MG63 (cell line): ENCODE measurements at places on chromosomes 7 and 10. TPM values are rescaled to one million over a fixed set of nuclear protein-coding genes. Genes with fewer than 3 reads are reported as not detected.

- DNase-seq = no peak
These were observed 24.5 kb downstream of the TMEM120A start for GRCh38 chr7:75969704-75970498.

GRCh38 chr7:6443372-6443941 lies 4.3 kb downstream of the DAGLB start:
- peak; percentile 36 for DNase-seq

DNA sequence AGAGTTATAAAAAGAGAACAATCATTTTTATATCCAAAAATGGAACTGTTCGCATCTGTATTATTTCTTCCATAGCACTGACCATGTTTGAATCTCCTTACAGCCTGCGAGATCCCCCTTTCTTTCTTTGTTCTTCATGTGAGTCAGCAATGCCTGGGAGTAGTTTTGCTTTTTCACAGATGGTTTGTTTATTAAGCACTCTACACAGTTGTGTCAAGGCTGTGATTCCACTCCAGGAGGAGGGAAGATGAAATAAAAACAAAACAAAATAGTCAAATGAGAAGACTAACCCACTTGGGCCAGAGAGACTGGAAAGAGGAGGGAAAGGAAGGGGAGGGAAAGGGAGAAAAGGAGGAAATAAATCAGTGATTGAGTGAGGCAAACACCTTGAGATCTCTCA lies 7.8 kb downstream of the LIPF start:
- no peak for DNase-seq

The FLNC gene
- 71.1 and 93.1 TPM in 2 replicates for total RNA-seq

The C10orf53 gene
- total RNA-seq = not detected in 2 replicates

The SPAM1 gene
- not detected in 2 replicates for total RNA-seq

DNA sequence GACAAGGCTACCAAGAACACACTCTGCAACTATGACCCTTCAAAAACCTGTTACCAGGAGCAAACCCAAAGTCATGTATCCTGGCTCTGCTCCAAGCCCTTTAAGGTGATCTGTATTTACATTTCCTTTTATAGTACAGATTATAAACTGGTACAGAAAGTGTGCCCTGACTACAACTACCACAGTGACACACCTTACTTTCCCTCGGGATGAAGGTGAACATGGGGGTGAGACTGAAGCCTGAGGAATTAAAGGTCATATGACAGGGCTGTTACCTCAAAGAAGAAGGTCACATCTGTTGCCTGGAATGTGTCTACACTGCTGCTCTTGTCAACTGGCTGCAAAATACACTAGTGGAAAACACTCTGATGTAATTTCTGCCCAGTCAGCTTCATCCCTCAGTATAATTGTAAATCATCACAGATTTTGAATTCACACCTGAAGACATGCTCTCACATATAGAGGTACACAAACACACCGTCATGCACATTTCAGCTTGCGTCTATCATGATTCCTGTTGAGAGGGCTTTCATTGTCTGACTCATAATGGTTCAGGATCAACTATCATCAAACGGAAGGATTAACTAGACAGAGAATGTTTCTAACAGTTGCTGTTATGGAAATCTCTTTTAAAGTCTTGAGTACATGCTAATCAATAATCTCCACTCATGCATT lies 318.3 kb downstream of the NXPH1 start:
- DNase-seq = no peak

- DNase-seq = no peak
These were observed 89.1 kb downstream of the ANLN start for GRCh38 chr7:36478745-36479144.

The PTPRZ1 gene
- not detected in 2 replicates for total RNA-seq

DNA sequence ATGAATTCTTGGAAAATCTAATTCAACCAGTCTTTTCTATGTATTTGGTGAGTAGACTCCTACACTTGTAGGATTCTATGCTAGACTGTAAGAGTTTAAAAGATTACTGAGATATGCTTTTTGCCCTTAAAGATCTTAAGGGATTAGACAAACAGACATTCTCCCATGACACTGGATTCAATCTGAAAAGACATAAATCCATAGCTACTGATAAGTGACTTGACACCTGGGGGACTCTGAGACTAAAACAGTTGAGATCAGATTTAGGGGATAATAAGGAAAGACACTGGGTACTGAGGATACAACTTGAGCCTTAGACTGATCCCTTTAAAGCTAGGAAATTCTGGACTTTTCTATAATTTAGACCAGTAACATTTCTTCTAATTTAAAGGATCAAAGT lies 1233.4 kb downstream of the XPNPEP1 start:
- DNase-seq = no peak

DNA sequence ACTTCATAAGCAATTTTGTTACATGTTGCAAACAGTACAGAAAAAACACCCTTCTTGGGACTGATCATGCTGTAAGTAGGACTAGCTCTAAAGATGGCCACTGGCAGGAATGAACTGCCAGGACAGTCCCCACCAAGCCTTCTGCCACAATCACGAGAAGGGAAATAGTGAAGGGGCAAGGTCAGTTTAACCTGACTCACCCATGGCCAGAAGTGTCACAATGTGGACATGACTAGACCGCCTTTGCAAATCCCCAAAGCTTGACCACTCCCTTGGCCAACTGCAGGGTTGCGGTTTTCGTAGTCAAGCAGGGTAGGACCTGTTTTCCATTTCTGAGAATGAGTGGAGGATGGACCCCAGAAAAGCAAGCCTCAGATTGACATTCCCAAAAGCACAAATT lies 19.4 kb upstream of the FRAT2 start:
- no peak for DNase-seq

GRCh38 chr7:18796216-18796615 lies 300.7 kb downstream of the HDAC9 start:
- DNase-seq = no peak

DNA sequence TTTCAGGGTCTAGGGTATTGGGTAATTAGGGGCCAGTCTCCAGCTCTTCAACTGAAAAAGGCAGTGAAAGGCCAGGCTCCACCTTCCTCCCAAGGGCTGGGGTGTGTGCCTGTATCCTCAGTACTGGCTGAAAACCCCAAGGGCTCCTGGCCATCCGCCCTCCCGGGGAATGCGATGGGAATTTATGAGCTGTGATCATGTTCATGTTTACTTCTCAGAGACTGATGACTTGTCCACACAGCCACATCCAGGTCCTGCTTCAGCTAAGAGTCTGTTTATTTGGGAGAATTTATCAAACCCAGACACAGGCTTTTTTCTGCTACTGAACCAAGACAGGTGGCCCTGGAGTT lies 91.7 kb downstream of the CCDC3 start:
- peak; percentile 88 for DNase-seq

- DNase-seq = no peak
These were observed 30.8 kb upstream of the SMNDC1 start for GRCh38 chr10:110335314-110336064.

DNA sequence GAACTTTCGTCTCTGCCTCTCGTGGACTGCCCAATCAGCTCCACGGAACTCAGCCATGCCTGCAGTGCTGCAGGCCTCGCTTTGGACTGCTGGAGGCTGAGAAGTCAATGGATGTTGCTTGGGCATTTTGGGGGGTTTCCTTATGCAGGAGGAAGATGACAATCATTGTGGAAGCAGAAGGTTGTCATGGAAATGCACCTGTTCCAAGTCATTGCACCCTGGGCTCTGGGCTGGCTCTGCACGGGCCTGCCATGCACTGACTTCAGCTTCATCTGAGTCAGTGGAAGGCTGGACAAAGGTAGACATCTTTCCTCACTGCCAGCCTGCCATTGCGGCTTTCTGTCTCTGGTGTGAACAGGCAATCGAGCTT lies 217.3 kb downstream of the RPS24 start:
- no peak for DNase-seq

GRCh38 chr7:25765110-25765655 lies 386.8 kb upstream of the NFE2L3 start:
- DNase-seq = no peak

The ANKRD61 gene
- total RNA-seq = not detected in 2 replicates
